ENCODE measurements at places on chromosomes 5 and 9.

DNA sequence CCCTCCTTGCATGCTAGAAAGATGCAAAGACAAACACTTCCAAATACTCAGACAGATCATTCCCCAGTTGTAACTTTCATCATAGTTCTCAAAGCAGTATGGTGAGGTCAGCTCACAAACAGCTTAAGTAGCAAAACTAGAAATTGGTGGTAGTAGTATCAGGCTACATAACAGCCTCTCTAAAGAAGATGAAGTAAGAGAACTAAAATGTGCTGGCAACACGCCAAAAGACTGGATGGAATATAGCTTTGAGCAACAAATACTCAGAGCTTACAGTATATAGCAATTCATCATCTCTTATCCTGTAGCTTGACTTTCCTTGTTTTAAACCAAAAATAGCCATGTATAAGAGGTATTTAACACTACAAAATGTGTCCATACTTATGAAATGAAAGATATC lies 7.5 kb downstream of the PFDN1 start:
- DNase-seq: peak; percentile 53

- DNase-seq: no peak
Measured at GRCh38 chr9:5760338-5760737, 72.6 kb downstream of the ERMP1 start.

- no peak for DNase-seq
Measured at GRCh38 chr9:93266521-93267001, 82.6 kb downstream of the WNK2 start.

DNA sequence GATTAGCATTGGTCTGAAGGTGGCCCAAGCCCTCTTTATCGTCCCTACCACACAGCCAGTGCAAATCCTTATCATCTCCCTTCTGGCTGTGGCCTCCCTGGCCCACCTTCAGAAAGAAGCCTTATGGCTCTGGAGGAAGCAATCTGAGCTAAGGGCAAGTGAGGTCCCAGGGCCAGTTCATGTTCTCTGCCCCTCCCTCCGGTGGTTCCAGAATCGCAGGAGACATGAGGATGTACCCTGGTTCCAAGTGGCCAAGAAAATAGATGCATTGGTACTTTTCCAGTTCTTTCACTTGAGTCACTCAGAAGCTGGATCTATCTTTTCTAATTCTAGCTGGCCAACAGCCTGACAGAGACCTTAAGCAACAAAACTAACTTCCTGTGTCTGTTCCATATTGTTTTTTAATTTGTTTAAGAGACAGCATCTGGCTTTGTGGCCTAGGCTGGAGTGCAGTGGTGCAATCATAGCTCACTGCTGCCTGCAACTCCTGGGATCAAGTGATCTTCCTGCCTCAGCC lies 60.7 kb downstream of the LHFPL2 start:
- DNase-seq: no peak

DNA sequence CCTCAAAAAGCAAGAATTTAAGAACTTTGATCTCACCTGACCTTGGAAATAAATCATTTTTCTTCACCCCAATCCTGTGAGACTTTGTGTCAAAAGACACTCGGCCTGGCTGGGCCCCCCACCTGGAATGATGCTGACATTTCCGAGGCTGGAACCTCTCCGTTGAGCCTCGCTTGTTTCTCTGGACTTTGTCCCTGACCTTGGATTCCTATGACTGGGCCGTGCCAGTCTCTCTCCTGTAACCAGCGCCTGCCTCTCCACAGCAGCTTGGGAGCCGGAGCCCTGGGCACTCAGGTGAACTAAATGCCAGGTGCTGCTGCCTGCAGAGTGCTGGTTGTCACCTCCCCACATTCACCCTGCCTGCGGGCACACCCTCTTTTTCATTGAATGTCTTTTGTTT lies 62.7 kb downstream of the RETREG1 start:
- DNase-seq: no peak

DNA sequence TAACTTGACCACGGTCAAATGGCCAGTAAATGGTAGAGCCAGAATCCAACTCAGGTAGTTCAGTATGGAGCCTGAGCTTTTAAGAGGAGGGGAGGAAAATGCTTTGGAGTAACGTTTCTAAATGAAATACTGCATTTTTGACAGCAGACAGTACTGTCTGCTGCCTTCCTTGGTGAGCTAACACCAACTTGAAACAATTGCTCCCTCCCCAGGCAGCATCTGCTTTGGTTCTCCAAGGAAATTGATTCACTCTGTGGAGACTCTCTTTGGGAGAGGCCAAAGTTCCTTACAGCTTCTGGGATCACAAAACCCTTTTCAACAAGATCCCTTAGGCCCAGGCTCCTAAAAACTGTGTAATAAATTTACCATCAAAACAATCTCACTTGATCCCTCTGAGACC lies 75.2 kb upstream of the SSBP2 start:
- no peak for DNase-seq

DNA sequence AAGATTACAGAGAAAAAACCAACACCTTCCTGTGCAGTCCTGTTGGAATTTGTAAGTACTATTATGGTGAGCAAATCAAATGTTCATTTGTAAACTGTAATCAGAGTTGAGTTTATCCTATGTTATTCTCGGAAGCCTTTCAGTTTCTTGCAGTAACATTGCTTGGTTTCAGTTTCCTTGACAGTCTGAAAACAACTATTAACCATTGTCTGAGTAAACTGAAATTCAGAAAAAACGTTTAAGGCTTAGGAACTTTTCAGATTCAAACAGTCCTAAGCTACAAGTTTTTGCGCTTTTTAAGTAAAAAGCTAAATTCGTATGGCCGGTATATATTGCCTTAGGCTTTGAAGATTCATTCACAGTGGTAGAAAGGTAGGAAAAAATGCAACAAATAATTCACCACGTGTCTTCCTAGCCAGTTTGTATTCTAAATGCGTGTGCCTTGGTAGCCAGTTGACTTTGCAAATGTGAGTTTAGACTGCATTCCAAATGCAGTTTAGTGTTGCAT lies 2.5 kb downstream of the GPBP1 start:
- no peak for DNase-seq

DNA sequence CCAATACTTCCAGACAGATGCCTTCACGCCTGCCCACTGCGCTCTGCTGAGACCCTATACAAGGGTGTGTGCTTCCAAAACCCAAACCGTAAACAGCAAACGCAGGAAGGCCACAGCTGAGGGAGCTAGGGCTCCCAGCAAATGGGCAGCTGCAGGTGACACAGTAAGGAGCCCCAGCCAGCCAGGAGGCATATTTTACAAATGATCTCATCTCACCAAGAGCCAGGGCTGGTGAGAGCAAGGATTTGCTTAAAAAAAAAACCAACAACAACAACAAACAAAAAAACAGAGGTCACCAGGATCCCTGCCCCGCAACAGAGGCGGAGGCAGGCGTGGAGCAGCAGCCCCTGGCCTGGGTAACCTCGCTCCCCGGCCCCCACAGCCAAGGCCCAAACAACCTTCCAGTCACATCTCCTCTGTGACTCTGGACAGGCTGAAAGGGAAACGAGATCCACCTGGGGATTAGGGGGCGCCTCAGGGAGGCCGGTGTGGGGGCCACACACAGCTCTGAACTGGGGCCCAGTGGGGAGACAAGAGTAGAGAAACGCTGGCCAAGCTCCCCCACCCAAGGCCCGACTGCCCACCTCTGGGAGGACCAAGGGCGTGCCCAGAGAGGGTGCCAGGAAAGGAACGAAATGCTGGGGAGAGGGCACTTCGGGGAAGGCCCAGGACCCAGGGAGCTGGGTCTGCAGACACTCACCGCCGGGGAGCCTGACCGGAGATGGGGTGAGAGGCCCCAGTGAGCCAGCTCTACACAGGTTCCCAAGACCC lies 3.3 kb downstream of the NACC2 start:
- DNase-seq: no peak

All from HTR-8/SVneo (cell line).